ENCODE measurements at places on chromosomes 11 and 22.

- no peak for DNase-seq
Measured at GRCh38 chr22:45783021-45783420, 111.4 kb downstream of the ATXN10 start.

DNA sequence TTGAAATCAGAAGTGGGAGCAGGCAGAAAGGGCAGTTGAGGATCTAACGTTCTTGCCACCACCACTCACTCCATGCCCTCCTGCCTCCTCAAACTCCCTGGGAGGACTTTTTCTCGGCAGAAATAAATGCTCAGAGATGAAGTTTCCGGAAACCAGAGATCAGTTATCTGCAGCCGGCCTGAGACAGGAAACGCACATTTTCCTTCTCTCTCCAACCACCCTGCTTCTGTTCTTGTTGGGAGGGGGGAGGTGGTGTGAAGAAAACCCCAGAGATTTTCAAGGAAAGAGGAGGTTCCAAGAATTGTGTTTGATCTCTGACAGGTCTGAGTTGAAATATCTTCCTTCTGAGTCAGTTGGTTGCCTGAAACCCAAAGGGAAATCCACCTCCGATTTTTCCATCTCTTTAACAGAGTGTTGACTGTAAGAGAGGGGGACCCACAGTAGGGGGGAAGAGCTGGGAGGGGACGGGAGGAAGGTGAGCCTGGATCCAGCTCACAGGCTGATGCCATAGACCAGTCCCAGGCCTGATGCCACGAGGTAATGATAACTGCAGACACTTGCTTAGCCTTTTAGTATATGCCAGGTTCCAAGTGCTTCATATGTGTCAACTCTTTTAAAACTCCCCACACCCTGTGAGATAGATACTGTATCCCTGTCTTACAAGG lies 100.8 kb downstream of the TRAF6 start:
- DNase-seq: no peak

DNA sequence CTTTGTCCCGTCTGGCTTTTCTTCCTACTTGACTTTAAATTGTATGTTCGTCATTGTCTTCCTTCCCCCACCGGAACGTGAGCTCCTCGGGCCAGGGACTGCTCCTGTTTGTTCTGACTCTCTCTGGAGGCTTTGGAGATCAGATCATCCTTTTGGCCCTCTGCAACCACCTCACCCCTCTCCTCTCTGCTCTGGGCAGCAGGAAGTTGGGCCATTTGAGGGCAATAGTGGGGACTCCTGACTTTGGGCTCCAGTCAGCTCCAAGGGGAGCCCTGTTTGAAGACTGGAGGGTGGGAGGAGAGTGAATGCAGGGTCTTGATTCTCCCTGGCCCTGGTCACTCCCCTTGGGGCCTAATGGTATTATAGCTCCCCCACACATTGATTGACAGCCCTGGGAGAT lies 186.3 kb upstream of the B3GAT1 start:
- DNase-seq: no peak

DNA sequence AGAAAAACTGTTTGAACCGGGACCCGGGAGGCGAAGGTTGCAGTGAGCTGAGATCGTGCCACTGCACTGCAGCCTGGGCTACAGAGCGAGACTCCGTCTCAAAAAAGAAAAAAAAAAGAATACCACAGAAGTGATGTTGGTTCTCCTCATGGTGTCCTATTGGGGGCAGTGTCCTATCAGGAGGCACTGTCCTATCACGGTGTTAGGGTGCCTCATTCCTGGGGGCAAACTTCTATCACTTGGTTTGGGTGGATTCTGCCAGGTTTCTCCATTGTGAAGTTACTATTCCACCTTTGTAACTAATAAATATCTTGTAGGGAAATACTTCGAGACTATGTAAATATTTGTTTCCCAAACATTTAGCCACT lies 19.6 kb downstream of the PRR14L start:
- DNase-seq: no peak

- DNase-seq: no peak
Measured at GRCh38 chr11:57309106-57310059, 15.4 kb downstream of the TNKS1BP1 start.

GRCh38 chr22:35555483-35555890 lies 14.9 kb downstream of the RASD2 start:
- DNase-seq: no peak

GRCh38 chr22:35039625-35040024 lies 26.3 kb upstream of the ISX start:
- no peak for DNase-seq

DNA sequence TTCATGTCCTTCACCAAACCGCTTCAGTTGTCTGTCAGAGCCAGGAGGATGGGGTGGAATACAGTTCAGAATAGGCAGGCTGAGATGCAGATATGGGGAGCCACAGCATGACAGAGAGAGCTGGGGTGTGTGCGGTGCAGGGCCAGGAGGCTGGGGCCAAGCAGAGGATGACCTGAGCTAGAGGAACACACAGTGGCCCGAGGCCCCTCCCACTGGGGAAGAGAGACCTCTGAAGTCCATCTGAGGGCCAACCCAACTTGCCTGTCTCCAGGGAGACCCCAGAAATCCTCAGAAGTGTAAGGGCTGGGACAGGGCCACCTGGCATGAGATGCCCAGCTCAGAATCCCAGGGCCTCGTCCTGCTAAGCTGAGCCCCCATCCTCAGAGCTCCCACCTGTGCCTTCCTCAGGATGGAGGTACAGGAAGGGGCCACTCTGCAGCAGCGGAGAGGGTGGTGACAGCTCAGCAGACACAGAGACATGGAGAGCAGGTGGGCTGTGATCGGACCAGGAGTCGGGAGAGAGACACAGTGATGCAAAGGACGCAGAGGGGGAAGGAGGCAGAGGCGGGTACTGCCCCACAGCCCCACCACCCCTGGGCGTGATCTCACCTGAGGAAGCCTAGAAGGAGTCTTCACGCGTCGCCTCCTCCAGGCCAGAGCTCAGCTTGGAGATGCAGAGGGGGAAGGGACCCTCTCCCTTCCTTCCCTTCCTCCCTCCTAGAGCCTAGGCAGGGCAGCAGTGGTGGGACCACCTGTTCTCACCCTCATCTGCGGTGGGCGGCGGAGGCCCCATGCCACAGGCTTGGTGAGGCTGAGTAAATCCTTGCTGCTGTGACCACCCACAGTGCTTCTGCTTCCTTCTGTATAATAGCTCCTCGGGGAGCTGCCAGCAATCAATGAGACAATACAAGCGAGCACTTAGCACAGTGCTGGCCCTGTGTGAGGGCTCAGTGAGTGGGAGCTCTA lies 9.1 kb upstream of the TUB start:
- no peak for DNase-seq

GRCh38 chr11:37748641-37749040 lies 1150.6 kb upstream of the RAG2 start:
- no peak for DNase-seq

Measured in stimulated activated CD8-positive, alpha-beta memory T cell treated with anti-CD3 and anti-CD28 coated beads, Interleukin-7, amount 100 ng/mL, for 48 hours (primary cell).